Stomach (tissue), 19 donors: ENCODE measurements at places on chromosomes 6 and 20.
A peak's percentile ranks its signal among the peaks of the same experiment; 100 is the strongest.

- no peak for DNase-seq
Measured at GRCh38 chr6:64502801-64503200, 867.2 kb downstream of the PHF3 start.

DNA sequence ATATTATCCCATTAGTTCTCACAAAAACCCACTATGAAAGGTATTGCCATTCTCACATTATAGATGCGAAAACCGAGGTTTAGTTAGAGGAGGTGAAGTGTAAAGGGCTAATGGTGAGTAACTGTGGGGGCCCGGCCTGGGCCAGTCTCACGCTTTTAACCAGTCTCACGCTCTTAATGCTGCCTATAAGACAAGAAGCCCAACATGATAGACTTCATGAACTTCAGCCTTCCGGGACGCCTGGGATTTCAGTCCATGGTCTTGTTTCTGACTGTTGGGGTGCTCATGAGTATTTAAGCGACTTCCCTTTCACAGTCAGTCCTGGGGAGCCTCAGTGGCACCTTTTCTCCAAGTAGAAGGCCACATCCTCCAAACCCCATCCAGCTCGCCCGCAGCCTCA lies 31.7 kb downstream of the AGPAT4 start:
- DNase-seq, result no peak

DNA sequence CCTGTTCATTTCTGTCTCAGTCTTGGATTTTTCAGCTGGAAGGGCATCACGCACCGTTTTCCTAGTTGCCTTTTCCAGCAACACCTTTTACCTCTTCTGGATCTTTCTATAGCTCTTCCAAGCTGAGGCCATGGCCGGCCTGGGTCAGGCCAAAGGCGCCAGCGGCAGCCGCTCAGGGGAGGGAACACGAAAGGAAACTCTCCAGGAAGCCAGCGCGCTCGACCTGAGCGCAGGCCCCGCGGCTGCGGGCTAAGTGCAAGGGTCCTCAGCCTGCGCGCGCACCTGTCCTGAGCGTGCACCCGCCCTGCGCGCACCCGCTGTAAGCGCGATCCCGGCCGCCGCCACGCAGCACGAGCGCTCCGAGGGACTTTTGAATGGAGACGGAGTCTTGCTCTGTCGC lies 43.8 kb upstream of the TMEM181 start:
- no peak for DNase-seq

DNA sequence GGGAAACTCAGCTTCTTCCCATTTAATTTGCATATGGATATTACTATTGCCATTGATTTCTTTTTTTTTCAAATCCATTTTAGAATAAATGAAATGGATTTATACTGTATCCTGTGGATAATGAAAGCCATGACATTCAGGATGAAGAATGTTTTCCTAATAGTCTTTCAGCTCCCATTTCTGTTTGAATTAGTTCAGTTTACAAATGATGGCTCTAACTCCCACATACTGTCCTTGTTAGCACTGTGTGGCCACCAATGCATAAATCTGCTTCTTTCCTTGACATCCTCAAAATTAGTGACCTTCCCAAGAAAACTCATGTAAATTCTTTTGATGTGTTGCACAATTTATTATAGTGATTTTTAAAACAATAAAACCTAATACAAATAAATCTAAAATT lies 693.2 kb upstream of the GJE1 start:
- no peak for DNase-seq

DNA sequence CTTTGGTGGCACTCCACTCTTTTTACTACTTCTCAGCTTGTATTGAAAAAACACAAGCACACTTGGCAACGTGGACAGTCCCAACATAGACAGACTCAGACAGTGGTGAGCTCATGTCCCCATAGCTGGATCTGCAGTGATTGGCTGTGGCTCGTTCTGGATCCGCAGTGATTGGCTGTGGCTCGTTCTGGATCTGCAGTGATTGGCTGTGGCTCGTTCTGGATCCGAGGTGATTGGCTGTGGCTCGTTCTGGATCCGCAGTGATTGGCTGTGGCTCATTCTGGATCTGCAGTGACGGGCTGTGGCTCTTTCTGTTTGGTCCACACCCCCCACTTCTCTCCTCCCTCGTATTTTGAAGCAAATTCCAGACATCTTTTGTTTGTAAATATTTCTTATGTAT lies 28.0 kb downstream of the OSBPL2 start:
- DNase-seq, result no peak

DNA sequence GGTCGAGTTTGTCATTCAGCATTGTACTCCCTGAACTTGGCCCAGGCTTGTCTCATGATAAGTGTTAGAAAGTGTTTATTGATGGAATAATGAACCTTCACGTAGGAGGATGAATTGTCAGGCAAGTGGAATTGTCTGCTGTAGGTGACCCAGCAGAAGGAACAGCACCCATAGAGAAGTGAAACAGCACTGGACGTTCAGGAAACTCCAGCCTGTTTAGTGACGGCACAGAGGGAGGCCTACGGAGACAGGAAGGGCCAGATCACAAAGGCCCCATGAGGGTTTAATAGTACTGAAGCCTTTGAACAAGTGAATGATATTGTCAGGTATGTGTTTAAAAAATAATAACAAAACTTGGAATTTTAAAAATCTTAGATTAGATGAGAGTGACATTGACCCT lies 2.9 kb downstream of the STX11 start:
- peak; percentile 18 for DNase-seq

- peak; percentile 76 for DNase-seq
Measured at GRCh38 chr6:3162565-3163247, 5.4 kb upstream of the TUBB2A start.

DNA sequence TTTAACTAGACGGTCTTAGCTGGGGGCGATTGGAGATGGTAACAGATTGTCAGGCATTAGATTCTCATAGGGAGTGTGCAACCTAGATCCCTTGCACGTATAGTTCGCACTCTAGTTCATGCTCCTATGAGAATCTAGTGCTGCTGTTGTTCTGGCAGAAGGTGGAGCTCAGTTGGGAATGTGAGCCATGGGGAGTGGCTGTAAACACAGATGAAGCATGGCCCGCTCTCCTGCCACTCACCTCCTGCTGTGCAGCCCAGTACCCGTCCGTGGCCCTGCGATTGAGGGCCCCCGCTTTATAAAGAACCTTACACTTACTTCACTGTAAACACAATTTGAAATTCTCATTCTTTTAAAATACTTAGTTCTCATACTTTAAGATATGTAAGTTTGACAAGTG lies 339.4 kb downstream of the CDH26 start:
- DNase-seq, result peak; percentile 37

- DNase-seq, result no peak
Measured at GRCh38 chr6:4856785-4857184, 80.6 kb downstream of the CDYL start.

- DNase-seq, result no peak
Measured at GRCh38 chr6:25925876-25926275, 4.6 kb downstream of the SLC17A2 start.

GRCh38 chr6:64930681-64931080 lies 776.3 kb downstream of the EYS start:
- DNase-seq, result no peak

GRCh38 chr20:63164484-63165355 lies 51.2 kb downstream of the YTHDF1 start:
- no peak for DNase-seq

DNA sequence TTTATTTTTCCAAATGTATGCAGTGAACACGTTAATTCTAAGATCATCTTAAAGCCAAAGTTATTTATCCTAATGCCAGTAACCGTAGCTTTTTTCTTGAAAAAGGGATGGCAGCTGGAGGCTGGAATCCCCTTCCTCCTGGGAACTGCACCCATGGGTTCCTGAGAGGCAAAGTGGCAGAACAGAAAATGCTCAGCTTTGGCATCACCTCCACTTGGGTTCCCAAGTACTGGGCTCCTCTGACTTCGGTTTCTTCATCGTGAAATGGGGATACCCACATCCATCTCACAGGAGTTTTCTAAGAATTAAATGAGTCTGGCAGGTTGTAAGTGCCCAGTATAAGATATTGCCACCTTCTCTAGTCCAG lies 6.2 kb upstream of the DDX43 start:
- DNase-seq, result no peak

DNA sequence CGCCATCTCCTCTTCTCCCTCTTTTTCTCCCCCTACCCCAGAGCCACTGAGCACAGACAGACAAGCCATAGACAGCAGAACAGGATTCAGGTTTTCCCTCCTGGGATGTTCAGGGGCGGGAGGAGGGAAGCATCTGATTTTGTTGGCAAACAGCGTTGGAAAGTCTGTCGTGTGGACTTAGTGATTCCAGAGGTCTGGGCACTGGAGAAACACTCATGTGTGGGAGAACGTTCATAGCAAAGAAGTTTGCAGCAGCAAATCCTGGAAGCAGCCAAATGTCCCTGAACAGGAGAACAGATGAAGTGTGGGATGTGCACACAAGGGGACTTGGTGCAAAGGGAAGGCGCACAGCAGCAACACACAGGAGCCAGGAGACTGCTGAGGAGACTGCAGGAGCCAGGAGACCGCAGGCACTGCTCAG lies 264.1 kb upstream of the CDYL start:
- no peak for DNase-seq

DNA sequence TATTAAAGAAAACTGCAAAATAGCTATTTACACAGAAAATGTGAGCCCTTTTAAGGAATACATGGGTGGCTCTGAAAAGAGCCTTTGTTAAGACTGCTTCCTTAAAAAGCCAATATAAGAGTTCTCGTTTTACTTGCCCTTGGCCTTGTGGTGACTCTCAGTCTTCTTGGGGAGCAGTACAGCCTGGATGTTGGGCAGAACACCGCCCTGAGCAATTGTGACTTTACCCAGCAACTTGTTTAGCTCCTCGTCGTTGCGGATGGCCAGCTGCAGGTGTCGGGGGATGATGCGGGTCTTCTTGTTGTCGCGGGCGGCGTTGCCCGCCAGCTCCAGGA lies 111.5 kb downstream of the HFE start:
- DNase-seq, result no peak

- DNase-seq, result peak; percentile 34
Measured at GRCh38 chr6:13334953-13335352, 6.6 kb upstream of the TBC1D7 start.

GRCh38 chr20:1935696-1936366 lies 40.6 kb downstream of the SIRPA start:
- DNase-seq, result peak; percentile 49

- DNase-seq, result no peak
Measured at GRCh38 chr20:57763235-57763595, 53.4 kb upstream of the PMEPA1 start.

DNA sequence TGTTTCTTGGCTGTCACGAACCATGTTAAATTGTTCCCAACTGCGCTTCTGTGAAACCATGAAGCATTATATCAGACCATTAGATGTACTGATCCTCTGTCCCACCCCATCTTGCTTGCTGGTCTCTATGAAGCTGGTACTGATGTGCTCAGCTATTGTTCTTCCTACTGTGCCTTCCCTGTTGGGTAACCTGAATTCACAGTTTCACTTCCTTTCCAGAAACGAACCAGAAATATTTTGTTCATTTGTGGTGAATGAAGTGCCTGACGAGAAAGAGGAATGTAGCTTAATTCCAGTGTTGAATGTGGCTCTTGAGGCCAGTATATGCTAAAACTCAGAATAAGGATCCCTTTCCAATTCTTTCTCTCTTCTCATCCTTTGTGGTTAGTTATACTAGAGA lies 58.1 kb upstream of the SNAP91 start:
- DNase-seq, result no peak

GRCh38 chr6:34904990-34905613 lies 16.0 kb downstream of the ANKS1A start:
- DNase-seq, result no peak

DNA sequence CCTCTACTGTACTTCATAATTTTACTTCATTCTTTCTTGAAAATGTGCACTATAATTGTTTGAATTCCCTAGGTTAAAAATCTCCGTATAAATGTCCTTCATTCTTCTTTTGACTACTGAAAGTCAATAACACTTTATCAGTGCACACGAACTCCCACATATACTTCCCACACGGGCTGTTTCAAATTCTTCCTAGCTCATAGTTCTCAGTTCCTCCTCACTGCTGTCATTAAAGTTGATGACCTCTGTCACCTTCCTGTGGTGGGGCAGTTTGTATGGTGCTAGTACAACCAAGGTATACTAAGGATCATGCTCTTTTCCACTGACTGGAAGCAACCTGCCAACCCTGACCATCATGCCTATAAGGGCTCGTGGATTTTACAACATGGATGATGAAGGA lies 40.0 kb upstream of the CD2AP start:
- no peak for DNase-seq

DNA sequence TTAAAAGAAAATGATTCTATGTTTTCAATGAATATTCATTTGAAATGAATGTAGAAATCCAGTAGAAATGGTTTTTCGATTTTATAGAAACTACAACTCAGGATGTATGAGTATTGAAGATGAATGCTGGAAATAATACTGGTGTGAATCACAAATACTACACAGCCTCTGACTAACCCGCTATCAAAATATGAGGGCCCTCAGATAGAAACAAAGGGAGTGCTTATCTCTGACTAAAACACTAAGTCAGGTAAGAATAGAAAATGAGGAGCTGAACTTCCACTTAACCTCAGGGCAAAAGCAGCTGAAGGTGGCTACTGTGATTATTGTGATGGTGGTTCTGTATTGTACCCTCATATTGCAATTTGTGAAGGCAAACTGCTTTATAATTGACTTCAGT lies 220.9 kb upstream of the RNF217 start:
- no peak for DNase-seq

- no peak for DNase-seq
Measured at GRCh38 chr6:84651583-84651982, 112.8 kb downstream of the TBX18 start.

GRCh38 chr6:142361779-142362750 lies 60.3 kb downstream of the ADGRG6 start:
- no peak for DNase-seq

- no peak for DNase-seq
Measured at GRCh38 chr6:85419046-85419759, 30.7 kb upstream of the NT5E start.

DNA sequence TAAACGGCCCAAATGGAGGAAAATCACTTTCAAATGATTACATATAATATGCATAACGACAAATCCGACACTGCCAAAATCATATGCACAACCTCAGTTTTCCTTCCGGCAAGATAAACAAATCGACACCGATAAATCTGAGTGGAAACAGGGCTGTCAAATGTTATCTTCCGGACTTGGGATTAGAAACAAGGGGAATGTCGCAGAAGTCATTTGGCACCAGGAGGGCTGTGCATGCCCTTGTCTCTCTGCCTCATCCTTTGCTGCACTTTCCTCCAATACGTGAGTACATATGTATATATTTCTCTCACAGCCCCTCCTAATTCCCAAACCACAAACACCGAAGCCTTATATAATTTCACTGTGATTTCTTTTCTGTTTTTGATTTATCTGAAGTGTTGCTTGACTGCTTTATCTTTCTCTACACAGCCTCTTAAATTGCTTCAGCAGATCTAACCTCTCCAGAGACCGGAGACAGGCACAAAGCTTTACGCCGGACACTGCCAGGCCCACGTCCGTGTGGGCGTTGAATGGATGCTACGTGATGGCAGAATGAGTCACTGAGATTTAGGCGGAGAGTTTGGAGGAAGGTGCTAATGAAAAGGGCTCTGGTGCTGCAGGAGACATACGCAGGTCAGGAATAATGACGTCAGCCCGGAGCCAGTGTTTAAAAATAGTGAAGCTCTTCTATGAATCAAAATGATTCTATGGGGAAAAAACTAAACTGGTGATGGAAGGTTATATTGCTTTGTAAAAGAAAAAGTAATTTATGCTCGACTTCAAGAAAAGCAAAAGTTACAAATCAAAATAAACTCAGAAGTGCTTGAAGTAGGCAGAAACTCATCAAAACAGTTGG lies 21.0 kb upstream of the PRELID3B start:
- peak; percentile 68 for DNase-seq
